ENCODE measurements at places on chromosomes 6 and 20.

GRCh38 chr20:38935285-38935684, 9.1 kb downstream of the FAM83D start:
- no peak for DNase-seq

DNA sequence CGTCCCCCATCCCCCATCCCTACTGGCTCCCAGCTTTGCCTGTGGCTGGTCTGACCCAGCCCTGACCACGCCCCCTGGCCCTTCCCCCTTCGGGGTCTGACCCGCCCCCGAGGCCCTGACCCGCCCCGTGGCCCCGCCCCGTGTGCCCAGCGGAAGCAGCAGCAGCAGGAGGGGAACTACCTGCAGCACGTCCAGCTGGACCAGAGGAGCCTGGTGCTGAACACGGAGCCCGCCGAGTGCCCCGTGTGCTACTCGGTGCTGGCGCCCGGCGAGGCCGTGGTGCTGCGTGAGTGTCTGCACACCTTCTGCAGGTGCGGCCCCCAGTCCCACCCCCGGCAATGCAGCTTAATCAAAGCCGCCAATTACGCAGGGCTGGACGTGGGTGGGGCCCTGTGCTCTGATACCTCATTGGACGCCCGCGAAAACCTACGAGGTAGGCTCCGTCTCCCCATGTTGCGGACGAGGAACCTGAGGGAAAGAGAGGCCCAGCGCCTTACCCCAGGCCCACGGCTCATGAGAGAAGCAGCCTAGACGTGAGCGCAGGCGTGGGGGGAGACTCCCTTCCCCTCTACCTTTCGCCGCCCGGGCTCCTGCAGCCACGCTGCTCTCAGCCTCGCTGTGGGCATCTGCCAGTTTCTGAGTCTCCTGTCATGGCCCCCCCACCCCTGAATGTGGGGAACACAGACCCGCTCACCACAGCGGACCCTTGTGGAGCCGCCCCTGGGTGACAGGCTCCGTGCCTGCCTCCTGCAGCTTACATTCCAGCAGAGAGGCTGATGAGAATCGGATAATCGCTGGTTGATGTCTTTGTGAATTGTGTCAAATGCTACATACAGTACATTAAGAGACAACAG, 12.8 kb downstream of the RBCK1 start:
- no peak for DNase-seq

DNA sequence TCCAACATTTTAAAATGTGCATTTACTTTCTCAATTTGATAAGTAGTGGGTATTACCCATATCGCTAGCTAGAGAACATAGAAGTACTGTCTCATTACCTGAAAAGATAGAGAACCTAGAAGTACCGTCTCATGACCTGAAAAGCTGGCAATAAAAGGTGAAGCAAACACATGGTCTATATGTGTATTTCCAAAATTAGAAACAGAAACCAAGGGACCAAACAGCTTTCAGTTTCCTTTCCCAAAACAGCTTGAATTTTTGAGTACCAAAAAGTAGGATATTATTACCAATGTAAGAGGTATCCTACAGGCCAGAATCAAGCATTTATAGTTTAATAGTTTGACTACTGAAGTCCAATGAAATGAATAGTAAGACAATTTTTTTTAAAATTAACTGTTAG, 77.2 kb downstream of the KIF13A start:
- DNase-seq, result no peak

GRCh38 chr20:20743511-20744169, 31.2 kb upstream of the RALGAPA2 start:
- no peak for DNase-seq
